ENCODE measurements at places on chromosomes 1 and 21. TPM values are rescaled to one million over a fixed set of nuclear protein-coding genes. Genes with fewer than 3 reads are reported as not detected.
A peak's percentile ranks its signal among the peaks of the same experiment; 100 is the strongest.

DNA sequence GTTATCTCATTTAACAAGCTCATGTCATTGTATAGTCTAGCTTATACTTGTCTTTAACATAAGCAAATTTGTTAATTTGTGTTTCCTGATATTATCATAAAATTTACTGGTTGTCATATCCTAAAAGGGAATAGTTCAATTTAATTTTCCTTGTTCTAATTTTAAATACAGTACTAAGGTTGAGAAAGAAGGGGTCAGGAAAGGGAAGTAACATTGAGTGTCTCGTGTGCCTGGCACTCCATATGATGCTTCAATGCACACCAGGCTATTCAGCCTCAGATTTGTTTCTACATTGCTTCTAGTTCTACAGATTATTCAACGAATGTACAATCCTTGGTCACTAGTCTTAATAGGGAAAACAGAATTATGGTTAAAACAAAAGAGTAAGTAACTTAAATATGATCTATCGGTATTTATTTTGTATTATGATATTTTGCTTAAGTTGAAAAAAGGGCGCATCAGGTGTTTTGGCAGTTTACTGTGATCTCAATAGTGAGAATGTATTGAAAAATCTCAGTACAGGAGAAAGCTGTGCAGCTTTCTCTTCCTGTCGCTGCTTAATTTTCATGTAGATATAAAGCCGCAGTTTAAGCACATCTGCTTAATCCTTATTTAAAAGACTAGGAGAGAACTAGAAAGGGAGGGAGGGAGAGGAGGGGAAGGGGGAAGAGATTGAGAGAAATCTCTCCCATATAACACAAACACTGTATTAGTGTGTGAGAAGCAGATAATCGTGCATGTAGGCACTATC, 13.0 kb downstream of the PTPRC start:
- no peak overlapping the region for H3K27ac ChIP-seq
- no peaks in the 10 kb centered on the region for H3K27me3 ChIP-seq
- no peaks in the 10 kb centered on the region for H3K4me1 ChIP-seq
- H3K36me3 ChIP-seq: no peaks in the 10 kb centered on the region

DNA sequence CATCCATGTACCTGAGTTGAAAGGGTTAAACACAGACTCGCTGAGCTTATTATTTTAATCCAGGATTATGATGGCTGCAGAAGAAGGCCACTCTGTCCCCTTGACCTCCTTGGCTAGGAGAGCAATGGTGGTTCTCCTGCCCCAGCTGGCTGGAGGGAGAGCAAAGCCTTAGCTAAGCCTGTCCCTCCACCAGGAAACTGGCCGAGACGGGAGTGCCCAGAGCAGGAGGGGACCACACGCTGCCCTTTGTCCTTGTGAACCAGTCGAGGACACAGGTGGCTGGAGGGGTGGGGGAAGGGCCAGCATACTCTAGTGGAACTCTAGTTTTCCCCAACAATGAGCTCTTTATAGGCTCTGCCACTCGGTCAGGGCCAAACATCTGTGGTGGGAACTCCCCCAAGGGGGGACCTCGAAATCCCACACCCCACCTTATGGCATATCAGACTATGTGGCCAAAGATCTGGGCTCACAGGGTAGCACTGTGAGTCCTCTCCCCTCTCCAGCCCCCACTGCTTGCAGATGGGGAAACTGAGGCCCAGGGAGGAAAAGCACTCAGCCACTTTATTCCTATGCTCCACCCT, 12.9 kb downstream of the KIAA1614 start:
- DNase-seq: no peak
- no peak overlapping the region for H3K27ac ChIP-seq
- no peaks in the 10 kb centered on the region for H3K27me3 ChIP-seq
- no peaks in the 10 kb centered on the region for H3K36me3 ChIP-seq
- no peak overlapping the region for H3K4me3 ChIP-seq

GRCh38 chr1:67708606-67709005, 23.6 kb downstream of the GADD45A start:
- no peaks in the 10 kb centered on the region for H3K36me3 ChIP-seq
- H3K4me3 ChIP-seq: no peak overlapping the region
- H3K27ac ChIP-seq: no peak overlapping the region
- no peaks in the 10 kb centered on the region for H3K4me1 ChIP-seq
- DNase-seq: no peak
- no peaks in the 10 kb centered on the region for H3K27me3 ChIP-seq

DNA sequence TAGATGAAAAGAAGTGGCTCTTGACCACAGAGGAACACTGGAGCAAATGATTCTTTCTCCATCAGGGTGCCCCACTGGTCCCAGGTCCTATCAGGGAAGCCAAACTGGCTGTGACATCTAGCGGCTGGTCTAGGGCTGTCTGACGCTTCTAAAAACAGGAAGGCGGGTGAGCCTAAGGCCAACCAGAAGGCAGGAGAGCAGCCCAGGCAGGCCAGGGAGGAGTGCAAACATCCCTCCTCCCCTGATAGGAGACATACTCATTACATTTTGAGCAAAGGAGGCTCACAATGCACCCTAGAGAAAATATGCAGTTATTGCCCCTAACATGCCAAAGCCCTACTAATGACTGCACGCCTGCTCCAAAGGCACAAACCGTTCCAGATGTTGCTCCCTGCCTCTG, 10.4 kb upstream of the FOXE3 start:
- no peak for DNase-seq
- no peaks in the 10 kb centered on the region for H3K4me1 ChIP-seq
- H3K27ac ChIP-seq: no peak overlapping the region
- no peaks in the 10 kb centered on the region for H3K27me3 ChIP-seq

DNA sequence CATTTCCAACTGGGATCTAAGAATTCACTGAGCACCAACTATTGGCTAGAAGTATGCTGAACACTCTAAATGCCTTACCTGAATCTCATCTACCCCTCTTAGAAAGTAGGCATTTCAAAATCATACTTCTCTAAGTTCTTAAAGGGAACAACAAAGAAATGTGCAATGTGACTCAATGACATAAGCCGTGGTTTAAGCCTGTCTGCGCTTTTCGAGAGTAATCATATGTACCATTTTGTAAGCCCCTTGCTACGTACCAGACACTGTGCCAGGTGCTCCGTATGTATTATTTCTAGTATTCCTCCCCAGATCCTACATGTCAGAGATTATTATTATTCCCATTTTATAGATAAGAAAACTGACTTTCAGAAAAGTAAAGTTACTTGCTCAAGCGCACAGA, 454.2 kb downstream of the SETD4 start:
- H3K27ac ChIP-seq: no peak overlapping the region
- no peaks in the 10 kb centered on the region for H3K27me3 ChIP-seq
- no peaks in the 10 kb centered on the region for H3K36me3 ChIP-seq
- no peak for DNase-seq

DNA sequence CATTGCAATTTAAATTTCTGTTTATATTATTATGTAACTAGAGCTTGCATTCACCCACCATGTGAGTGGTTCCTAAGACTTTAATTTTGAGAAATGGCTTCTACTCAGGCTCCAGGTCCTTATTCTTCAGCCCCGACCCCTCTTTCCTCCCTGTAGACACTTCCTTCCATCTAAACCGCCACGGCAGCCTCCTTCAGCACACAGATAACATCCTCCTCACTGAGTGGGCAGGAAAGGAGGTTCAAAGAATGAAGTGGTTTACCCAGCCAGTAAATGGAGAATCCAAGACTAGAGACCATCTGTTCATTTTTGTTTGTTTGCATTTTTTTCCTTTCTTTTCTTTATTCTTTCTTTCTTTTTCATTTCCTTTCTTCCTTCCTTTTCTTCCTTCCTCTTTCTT, 37.1 kb upstream of the SOD1 start:
- no peak overlapping the region for H3K27ac ChIP-seq
- no peaks in the 10 kb centered on the region for H3K27me3 ChIP-seq
- no peak for DNase-seq
- no peaks in the 10 kb centered on the region for H3K4me1 ChIP-seq

GRCh38 chr1:159979257-159979656, 25.2 kb upstream of the SLAMF9 start:
- no peaks in the 10 kb centered on the region for H3K4me1 ChIP-seq
- H3K27me3 ChIP-seq: no peaks in the 10 kb centered on the region
- no peak overlapping the region for H3K4me3 ChIP-seq
- no peaks in the 10 kb centered on the region for H3K36me3 ChIP-seq

GRCh38 chr1:209587789-209588188, 4.3 kb downstream of the CAMK1G start:
- H3K27ac ChIP-seq: no peak overlapping the region
- no peak overlapping the region for H3K4me3 ChIP-seq
- DNase-seq: no peak
- no peaks in the 10 kb centered on the region for H3K4me1 ChIP-seq

DNA sequence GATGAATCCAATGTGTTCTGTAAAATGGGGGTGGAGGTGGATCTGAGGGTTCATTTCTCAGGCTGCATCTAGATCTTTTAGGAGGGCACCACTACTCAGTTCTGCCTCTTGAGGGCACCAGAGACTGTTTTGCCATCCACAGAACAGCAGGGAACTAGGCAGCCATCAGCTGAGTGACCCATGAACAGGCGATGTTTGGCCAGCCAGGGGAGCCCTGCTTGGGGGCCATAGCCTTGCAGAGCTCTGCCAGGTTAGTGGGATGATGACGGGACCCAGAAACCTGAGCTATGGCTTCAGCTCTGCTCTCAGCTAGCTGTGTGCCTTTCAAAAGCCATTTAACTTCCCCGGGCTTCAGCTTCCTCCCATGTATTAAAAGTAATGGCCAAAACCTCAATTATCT, 13.4 kb upstream of the NOS1AP start:
- H3K27me3 ChIP-seq: no peaks in the 10 kb centered on the region
- no peak overlapping the region for H3K4me3 ChIP-seq
- peak; percentile 65 for DNase-seq
- no peaks in the 10 kb centered on the region for H3K4me1 ChIP-seq

DNA sequence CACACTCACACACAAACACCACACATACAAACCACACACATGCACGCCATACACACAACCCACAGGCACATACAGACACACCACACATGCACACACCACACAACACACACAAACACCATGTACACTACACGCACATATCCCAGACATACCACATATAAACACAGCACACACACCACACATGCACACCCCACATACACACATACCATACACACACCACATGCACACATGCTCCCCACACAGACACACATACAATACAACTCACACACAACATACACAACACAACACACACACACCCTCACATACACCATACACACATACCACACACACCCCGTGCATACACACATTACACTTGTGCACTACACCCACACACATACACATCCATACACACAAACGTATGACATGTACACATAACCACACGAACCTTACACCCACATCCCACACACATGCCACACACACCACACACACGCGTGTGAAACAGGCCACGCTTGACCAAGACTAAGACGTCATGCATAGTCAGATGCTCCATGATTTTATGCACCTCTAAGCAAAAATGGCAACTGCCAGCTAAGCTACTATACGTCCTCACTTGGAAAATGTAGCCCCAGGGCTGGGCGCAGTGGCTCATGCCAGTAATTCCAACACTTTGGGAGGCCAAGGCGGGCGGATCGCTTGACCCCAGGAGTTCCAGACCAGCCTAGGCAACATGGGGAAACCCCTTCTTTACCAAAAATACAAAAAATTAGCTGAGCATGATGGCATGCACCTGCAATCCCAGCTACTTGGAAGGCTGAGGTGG, 77.4 kb upstream of the TMPRSS2 start:
- peak; percentile 27 for DNase-seq
- H3K27ac ChIP-seq: no peak overlapping the region
- no peaks in the 10 kb centered on the region for H3K27me3 ChIP-seq
- H3K4me3 ChIP-seq: no peak overlapping the region
- no peaks in the 10 kb centered on the region for H3K36me3 ChIP-seq

DNA sequence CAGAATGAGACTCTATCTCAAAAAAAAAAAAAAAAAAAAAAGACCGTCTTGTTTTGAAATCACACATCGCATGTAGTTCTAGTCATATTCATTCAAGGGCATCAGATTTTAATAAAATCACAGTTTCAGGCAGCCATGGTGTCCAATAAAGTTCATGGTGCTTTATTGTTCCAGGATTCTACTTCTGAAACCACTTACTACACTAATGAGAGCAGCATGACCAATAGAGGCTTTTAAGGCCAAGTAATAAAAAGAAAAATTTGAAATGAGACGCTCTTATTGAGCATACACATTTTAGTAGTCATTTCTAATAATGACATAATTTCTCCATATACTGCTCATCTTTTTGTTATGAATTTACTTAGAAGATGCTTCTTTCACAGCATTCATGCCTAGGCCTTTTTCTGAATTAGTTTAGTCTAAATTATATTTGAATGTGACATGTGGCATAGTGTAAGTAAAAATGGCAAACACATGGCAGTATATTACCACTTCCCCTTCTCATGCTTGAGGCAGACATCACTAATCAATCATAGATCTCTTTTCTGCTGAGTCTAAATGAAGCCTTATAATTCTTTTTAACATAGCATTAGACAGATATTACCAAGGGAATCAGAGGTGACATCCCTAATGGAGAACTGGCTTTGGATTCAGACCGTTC, 18.5 kb downstream of the NTMT2 start:
- H3K4me1 ChIP-seq: no peaks in the 10 kb centered on the region
- no peaks in the 10 kb centered on the region for H3K36me3 ChIP-seq
- no peak for DNase-seq
- no peak overlapping the region for H3K27ac ChIP-seq

- no peaks in the 10 kb centered on the region for H3K27me3 ChIP-seq
- DNase-seq: no peak
- H3K27ac ChIP-seq: no peak overlapping the region
- H3K36me3 ChIP-seq: no peaks in the 10 kb centered on the region
- no peaks in the 10 kb centered on the region for H3K4me1 ChIP-seq
- no peak overlapping the region for H3K4me3 ChIP-seq
Measured at GRCh38 chr21:24594082-24594481, 1013.2 kb downstream of the MRPL39 start.

GRCh38 chr1:28044399-28044798, 44.0 kb downstream of the EYA3 start:
- no peaks in the 10 kb centered on the region for H3K4me1 ChIP-seq
- H3K27me3 ChIP-seq: no peaks in the 10 kb centered on the region
- H3K36me3 ChIP-seq: peaks cover 5% of the 10 kb centered on the region
- no peak overlapping the region for H3K27ac ChIP-seq

GRCh38 chr1:220990427-220991339, 111.4 kb downstream of the HLX start:
- no peaks in the 10 kb centered on the region for H3K4me1 ChIP-seq
- H3K27ac ChIP-seq: no peak overlapping the region
- DNase-seq: no peak
- H3K4me3 ChIP-seq: no peak overlapping the region
- H3K36me3 ChIP-seq: no peaks in the 10 kb centered on the region

DNA sequence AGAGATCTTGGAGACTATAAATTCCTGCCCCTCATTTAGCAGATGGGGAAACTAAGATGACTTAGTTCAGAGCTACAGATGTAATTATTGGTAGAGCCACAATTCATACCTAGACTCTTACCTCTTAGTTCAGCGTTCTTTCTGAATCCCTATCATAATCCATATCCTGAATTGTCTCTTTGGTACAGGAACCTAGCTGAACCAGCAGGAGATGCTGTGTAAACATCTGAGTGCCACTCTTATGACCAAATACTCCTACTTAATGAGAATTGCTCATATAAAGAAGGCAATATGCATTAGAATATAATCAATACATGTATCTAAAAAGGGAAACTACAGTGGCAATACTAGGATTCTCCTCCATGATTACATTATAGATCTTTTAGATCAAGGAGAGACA, 459.0 kb downstream of the SIPA1L2 start:
- H3K4me3 ChIP-seq: no peak overlapping the region
- no peaks in the 10 kb centered on the region for H3K36me3 ChIP-seq
- no peak for DNase-seq
- no peaks in the 10 kb centered on the region for H3K27me3 ChIP-seq

Gene MRAP
- 23.4 TPM for total RNA-seq

Gene ICOSLG
- total RNA-seq: 0.80 TPM

Gene ACTA1
- total RNA-seq: not detected

Gene ZBTB8A
- 6.6 TPM for total RNA-seq

Gene BMP8B
- 0.59 TPM for total RNA-seq

Measured in breast epithelium (tissue), 4 donors.